ENCODE measurements at places on chromosomes 6 and 20. TPM values are rescaled to one million over a fixed set of nuclear protein-coding genes. Genes with fewer than 3 reads are reported as not detected.

DNA sequence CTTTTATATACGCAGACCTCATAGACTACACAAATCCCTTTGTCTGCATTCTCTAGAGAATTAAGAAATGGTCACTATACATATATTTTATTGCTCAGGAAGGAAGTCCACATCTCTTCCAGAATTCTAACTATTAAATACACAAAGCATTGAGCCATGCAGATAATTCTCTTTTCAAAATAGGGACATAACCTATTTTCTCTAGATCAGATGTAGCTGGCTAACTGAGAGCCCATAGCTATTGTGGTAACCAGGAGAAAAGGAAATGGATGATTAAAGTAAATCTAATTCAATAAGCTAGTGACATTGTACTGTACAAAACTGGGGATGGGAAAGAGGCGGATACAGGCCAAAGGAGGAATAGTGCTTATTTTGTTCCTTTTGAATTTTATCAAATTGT, 137.2 kb downstream of the BACH2 start:
- DNase-seq, result no peak

GRCh38 chr6:136225496-136225895, 24.6 kb downstream of the MTFR2 start:
- no peak for DNase-seq

The TGM6 gene
- not detected for total RNA-seq

The LINC00237 gene
- not detected for total RNA-seq

- DNase-seq, result no peak
Measured at GRCh38 chr6:36605143-36605542, 11.0 kb downstream of the SRSF3 start.

DNA sequence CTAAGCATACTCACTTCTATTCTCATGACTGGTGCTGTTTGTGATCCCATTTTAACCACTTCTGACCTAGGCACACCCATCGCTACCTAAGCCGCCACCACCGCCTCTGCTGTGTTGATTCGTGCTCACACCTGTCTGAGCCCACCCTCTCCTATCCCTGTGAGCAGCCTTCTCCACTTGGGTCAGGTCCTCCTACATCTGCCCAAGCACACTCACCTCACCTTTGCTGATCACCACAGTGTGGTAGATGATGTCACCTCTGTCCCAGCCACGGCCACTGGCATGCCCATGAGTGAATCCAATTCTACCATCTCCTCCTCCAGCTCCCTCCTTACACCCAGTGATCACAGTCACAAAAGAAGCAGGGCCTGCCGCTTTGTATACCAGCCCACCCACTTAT, 20.8 kb downstream of the MUC22 start:
- DNase-seq, result no peak

DNA sequence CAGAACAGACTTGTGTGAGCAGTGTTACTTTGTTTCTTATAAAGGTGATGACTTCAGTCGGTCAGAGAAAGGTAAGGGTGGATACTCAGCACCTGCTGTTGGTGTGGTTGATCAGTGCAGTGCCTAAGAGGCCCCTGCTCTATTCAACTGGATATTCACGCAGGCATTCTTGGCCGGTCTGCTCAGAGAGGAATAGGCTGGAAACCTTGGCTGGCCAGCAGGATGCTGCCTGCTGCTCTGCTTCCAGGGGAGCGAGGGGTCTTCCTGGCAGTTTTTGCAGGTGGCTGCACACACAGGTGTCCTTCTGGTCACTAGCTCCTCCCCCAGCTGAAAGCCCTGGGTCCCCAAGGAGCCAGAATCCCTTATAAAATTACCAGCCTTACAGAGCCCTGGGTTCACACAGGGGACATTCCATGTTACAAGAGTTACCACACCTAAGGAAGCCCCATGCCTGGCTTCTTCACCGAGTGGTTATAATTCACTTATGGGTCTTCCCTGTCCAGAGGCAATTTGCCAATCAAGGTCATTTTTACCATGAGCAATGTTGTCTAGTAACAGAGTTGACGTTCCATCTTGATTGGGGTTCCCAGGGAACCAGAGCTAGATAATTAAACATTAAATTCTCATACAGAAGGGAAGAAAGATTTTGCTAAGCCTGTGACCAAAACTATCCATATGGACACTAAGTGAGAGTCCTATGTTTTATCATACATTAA, 16.4 kb downstream of the SYNJ2 start:
- no peak for DNase-seq

- no peak for DNase-seq
Measured at GRCh38 chr6:148529010-148529409, 186.4 kb downstream of the SASH1 start.

DNA sequence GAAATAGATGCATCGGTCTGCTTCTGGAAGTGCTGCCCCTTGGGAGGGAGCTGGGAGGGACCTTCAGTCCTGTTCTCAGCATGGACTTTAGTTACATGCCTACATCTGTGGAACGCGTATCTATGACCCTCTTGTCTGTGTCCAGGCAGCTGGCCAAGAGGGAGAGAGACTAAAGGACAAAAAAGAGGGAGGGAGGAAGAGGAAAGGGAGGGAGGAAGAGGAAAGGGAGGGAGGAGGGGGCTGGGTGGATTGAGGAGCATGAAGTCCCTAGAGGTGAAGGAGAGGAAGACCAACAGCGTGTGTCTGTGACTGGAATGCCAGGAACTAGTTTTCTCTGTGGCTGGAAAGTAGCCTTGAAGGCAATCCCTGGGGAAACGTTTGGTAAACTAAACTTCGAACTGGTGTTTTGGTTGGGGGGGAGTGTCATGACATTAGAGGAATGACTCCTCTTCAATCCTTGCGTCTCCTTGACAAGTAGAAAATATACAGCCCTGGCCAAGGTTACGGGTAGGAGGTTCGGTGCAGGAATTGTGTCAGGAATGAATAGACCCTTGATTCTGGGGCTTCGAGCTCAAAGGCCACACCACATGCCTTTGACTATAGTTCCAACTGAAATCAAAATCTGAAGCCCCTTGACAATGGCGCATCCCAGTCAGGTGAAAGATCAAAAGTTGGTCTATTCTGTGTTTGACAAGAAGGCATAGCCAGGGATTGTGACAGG, 52.0 kb upstream of the PLEKHG1 start:
- DNase-seq, result no peak

- DNase-seq, result peak; percentile 13
Measured at GRCh38 chr6:10854922-10855632, 16.7 kb upstream of the MAK start.

- peak; percentile 83 for DNase-seq
Measured at GRCh38 chr6:139124887-139125672, 9.8 kb upstream of the HECA start.

The ANGPT4 gene
- not detected for total RNA-seq

DNA sequence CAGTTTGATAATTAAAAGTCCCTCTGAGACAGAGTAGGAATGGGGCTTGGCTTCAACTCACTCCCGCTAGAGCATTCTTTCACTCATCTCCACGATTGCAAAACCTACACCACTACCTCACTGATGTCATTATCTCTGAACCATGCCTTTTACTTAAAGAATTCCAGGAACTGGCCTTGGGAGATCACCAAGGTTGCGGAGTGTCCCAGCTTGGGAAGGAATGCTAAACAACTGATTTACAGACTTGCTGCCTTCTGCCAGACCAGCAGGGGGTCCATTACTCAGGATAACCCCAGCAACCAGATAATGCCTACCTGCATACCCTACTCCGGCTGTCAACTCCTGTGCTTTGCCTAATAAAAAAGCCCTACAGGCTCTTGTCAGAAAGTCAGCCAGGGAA, 102.2 kb upstream of the RALGAPA2 start:
- no peak for DNase-seq

The LTB gene
- 0.40 TPM for total RNA-seq

The HTR1B gene
- total RNA-seq, result 0.73 TPM

GRCh38 chr6:30782425-30783014, 38.2 kb upstream of the IER3 start:
- DNase-seq, result no peak

DNA sequence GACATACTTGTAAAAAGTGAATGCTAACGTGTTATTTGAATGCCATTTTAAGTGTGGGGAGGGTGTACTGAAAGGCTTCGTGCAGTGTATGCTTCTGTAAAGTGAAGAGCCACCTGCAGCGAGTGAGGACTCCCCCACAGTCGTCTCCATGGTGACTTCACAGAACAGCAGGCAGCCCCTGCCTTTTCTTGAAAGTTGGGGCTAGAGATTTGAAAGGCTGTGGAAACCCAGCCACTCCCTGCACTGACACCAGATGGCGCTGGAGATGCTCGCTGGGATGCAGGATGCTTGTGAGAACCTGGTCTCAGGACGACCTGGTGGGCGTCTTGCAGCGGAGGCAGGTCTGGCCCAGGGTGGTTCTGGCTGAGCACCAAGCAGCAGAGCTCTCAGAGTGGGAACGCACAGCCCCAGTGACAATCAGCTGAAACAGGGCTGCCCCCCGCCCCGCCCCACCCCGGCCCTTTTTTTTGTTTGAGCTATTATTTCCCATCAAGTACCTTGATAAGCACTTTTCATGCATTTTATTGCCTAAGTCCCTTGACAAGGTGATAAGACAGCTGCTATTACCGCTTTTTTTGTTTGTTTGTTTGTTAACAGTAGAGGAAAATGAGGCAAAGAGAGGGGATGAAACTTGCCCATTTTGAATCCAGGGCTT, 150.3 kb downstream of the SYCP2 start:
- peak; percentile 53 for DNase-seq

DNA sequence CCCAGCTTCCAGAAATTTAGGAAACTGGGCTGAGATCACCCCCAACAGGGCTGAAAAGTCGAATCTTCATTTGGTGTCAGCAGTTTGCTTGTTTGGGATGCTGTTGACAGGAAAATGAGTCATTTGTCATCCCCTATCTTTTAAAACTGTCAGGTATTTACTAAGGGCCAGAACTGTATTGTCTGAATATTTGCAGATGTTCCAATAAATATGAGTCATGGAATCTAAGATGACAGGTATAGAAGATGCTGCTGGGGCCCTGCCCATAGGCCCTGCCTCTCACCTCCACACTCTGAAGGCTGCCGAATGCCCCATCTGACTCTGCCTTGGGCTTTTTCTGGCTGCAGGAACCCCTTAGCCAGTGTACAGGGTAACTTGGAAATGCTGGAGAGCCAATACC, 3.9 kb downstream of the ETV7 start:
- no peak for DNase-seq

- DNase-seq, result no peak
Measured at GRCh38 chr20:1367479-1367878, 25.4 kb downstream of the FKBP1A start.

- no peak for DNase-seq
Measured at GRCh38 chr6:17501982-17502704, 98.0 kb upstream of the FAM8A1 start.

- no peak for DNase-seq
Measured at GRCh38 chr20:3760655-3761348, 6.8 kb downstream of the ADISSP start.

- DNase-seq, result no peak
Measured at GRCh38 chr6:120431841-120432240, 902.4 kb downstream of the TBC1D32 start.

DNA sequence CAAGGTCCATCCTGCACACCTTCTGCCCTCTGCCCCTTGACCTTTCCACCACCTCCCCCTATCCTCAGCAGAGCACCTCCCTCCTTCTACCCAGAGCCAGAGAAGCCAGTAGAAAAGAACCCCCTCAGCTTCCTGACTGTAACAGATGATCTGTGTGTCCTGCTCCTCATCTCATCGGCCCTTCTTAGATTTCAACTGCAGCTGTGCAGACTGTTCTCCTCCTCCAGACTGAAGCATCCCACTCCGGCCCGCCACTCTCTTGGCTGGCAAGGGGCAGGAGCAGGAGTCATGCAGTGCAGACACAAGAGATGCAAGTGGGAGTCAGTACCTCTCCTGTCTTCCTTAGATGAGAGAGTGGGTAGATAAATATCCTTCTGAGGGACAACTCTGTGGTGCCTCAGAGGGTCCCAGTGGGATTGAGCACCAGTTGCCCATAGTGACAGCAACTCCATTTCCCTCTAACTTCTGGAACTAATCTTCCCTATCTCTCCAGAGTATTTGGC, 163.5 kb upstream of the MLN start:
- DNase-seq, result peak; percentile 27

The NRSN1 gene
- total RNA-seq, result not detected

The BMP7 gene
- total RNA-seq, result not detected

GRCh38 chr20:39810309-39810708, 848.2 kb downstream of the DHX35 start:
- DNase-seq, result no peak

GRCh38 chr6:161210857-161211256, 63.0 kb downstream of the AGPAT4 start:
- DNase-seq, result no peak

GRCh38 chr6:158559895-158560835, at the start of gene TMEM181:
Gene TMEM181 (plus strand): TSS chr6:158560091. CDS start chr6:158560225, 134 bp downstream.
- DNase-seq, result peak; percentile 86

GRCh38 chr6:160431226-160431625, 83.0 kb downstream of the SLC22A3 start:
- peak; percentile 56 for DNase-seq

The PTCHD4 gene
- total RNA-seq, result 19.2 TPM

GRCh38 chr6:24451581-24452388, 37.6 kb downstream of the GPLD1 start:
- no peak for DNase-seq

GRCh38 chr20:1178103-1178502, 6.7 kb downstream of the TMEM74B start:
- DNase-seq, result no peak

- no peak for DNase-seq
Measured at GRCh38 chr6:157236040-157236725, 87.1 kb downstream of the TMEM242 start.

DNA sequence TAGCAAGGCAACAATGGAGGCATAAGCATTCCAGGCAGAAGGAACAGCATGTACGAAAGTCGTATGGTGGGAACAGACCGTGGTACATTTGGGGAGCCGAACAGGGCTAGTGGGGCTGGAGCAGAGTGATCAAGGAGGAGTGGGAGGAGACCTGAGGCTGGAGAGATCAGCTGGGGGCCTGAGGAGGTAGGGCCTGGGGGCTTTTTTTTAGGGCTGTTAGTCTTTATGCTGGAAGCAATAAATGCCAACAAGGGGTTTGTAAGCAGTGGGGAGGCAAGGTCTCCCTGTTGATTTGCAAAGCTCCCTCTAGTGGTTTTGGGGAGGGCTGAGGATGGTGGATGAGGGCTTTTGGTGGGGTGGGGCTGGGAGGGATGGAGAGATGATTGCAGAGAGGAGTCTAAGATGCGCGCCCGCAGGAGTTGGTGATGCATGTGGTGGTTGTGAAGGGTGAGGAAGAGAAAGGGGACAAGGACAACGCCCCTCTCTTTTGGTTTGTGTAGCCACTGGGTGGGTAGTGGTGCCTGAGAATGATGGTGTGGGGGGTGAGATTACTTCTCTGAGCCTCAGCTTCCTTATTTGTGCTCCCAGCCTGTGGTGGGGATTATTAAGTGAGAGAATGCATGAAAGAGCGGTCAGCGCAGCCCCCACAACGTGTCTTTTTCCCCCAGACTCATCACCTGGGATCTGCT, 74.1 kb upstream of the TOX2 start:
- peak; percentile 22 for DNase-seq

The CAGE1 gene
- total RNA-seq, result not detected

The GPR6 gene
- not detected for total RNA-seq

The CD164 gene
- 161 TPM for total RNA-seq

DNA sequence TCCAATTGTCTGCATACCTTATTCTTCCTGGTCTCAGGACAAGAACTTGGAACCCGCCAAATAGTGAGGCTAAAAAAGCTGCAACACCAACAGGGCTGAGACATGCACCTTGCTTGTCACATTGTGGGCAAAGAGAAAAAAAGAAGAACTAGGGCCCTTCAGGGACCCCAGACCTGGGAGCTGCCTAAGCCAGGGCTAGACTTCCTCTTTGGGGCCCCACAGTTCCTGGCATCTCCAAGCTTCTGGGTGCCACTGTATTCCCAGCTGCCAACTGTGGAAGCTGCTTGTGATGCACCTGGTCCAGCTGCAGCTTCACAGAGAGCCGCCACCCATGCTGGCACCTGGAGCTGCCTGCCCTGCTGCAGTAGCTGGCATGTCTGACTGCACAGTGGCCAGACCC, 370.6 kb downstream of the CD83 start:
- no peak for DNase-seq

The SPEF1 gene
- total RNA-seq, result not detected

Measured in myocyte (in vitro differentiated cells).